Activated CD4-positive, alpha-beta T cell treated with anti-CD3 and anti-CD28 coated beads for 4 hours (primary cell): ENCODE measurements at places on chromosomes 4 and X.

- no peak for DNase-seq
Observed at GRCh38 chr4:85113706-85114105, 147.2 kb upstream of the WDFY3 start.

DNA sequence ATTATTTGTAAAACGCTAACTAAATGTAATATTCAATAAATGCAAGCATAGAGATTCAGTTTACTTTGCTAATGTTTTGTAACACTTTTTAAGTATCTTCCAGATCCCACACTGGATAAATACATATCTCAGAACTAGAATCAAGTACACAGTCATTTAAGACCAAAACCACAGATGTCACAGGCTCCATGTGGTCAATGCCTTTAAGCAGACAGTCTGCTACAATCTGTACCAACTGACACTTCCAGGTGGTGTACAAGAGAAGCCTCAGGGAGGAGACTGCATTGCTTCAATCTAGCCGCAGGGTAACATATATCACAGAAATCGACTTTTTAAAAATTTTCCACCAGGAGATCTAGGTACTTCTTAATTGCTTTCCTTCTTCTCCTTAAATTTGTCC lies 229.6 kb upstream of the DIAPH2 start:
- no peak for DNase-seq

DNA sequence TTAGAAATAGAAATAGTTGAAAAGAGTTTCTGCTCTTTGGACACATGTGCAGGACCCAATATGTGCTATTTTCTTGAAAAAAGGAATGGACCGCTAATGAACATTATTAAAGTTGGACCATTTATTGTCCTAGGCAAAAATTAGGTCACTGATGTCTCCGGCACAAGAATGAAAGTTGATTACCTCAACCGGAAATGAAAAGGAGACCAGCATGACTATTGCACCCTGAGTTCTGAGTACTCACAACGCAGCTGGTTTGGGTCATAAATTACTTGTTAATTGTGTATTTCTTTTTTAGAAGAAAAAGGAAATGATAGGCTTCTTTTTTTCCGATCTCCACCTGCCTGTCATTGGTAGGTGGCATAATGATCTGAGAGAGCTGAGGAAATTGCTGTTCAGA lies 232.7 kb downstream of the ARHGAP24 start:
- no peak for DNase-seq

DNA sequence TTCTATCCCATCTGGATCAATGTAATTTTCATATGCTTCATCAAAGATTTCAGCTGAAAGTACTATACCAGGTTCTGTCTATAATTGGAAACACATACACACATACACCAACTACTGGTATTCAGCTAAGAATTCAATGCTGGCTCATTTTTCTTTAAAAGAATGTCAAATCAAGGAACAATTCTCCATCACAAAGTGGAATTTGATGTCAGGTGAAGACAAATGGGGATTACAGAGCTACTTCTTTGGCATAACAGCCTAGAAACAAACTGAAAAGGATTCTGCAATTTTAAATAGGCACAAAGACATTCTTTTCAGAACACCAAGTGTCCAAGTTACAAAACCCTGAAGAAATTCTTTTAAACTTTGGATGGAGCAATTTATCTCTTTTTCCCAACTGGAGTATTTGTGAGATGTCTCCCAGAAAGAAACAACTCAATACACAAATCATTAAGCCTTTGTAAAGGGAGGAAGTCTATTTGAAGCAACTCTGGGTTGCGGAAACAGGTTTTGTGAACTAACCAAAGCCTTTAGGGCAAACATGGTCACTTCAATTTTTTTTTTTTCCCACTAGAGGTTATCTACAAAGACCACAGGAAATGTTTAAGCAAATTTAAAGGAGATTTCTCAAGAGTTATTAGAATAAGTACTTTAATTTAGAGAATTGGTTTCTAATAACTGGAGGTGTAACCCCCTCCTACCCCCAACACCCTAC lies 1.9 kb upstream of the FAM9C start:
- DNase-seq: no peak

DNA sequence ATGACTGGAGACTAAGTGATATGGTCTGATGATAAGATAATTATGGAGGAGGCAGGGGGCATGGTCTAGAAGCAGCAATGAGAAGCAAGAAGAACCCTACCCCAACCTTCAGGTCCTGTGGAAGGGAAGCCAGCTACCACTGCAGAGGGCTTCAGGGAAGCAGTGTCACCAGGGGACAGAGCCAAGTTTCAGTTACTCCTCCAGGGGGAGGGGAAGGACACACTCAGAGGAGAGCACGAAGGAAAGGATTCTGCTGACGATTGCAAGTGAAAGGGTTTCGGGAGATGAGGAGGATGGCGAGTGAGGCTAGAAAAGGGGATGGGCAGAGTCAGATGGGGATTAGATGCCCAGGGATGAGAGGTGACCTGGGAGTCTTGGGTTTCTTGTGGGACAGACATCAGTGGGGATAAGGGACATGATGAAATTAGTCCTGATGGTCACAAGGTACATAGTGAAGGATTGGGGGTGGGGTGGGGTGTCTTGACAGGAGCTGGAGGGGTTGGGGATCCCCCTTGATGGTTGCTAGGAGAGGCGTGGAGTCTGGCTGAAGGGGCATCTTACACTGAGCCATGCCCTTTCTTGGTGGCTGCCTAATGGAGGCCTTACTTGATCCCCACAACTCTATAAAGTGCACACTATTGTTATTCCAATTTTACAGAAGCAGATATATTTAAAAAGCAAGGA lies 45.4 kb downstream of the TIGD4 start:
- no peak for DNase-seq

DNA sequence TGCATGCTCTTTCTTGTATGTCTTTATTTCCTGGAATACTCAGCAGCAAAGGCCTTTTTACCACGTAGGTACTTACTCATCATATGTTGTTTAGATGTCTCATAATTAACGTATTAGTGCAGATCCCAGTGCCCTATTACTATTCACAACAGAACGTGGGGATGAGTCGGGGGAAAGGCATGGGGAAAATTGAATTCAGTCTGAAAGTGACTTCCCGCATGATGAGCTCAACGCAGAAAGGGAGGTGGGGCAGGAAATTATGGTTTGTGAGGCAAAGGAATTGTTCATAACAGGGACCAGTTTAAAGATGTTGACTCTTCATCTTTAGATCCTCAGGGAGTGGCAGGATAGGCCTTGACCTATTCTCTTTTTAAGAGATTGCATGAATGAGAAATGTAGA lies 2.0 kb upstream of the TMPRSS11D start:
- no peak for DNase-seq
